Pancreas (tissue), 10 donors: ENCODE measurements at places on chromosomes 12 and 14.

DNA sequence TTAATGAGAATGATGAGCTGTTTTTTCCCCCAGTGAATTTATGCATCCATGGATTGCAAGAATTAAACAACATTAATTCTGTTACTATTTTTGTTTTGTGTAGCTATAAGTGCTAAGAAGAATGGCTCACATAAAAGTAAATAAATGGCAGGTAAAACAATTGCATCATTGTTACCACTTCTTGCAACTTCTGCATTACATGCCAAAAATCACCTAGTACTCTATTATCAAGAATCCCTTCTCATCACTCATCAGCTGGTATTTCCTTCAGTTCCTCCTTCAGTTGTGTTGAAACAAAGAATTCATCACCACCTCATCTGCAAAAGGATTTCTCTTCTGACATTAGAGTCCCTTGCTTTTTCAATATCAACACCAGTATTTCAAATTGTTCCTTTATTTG lies 773 bp downstream of the A2M start:
- DNase-seq = no peak

GRCh38 chr12:107284692-107285091 lies 191.3 kb upstream of the CRY1 start:
- no peak for DNase-seq

GRCh38 chr12:94560431-94561221 lies 89.7 kb downstream of the TMCC3 start:
- DNase-seq = peak; percentile 60

GRCh38 chr14:73365727-73366126 lies 92.6 kb downstream of the NUMB start:
- DNase-seq = no peak
